ENCODE measurements at places on chromosomes 4 and X.

DNA sequence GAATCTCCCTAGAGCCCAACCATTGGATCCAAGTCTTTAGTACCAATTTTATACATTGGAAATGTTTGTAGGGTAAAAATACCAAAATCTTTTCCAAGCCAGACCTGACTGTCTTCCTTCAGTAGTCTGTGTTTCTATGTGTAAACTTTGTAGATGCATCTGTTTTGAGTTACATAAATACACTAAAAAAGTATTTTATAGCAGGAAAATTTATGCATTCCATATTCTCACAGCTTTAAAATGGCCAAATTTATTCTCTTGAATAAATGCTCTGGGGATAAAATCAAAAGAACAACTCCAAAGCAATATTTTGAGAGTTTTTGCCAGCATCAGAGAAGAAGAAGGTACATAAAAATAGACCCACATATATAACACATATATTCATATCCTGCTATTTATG, 377.4 kb downstream of the PPP3CA start:
- DNase-seq: no peak

- peak; percentile 80 for DNase-seq
These were observed 14.2 kb upstream of the MID1 start for GRCh38 chrX:10634392-10635161.

- DNase-seq: no peak
These were observed 106.1 kb upstream of the HS3ST1 start for GRCh38 chr4:11534623-11535302.

- DNase-seq: no peak
These were observed 7.7 kb downstream of the SASH3 start for GRCh38 chrX:129787336-129788055.

DNA sequence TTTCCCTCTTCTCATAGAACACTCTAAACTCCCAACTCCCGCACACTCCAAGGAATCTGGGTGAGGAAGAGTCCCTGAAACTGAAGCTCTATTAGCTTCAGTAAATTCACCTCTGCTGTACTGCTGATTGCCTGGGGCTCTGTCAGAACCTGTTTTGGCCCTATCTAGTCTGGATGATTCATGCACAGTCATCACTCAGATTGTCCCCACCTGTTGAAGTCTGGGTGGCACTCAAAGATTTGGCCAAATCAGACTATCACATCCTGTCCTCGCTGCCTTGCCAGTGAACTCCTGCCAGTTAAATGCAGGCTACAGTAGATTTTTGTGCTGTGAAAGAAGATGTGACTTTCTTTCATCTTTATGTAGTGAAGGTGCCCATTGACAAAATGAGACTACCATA, 63.5 kb upstream of the EMCN start:
- no peak for DNase-seq

- DNase-seq: no peak
These were observed 122.7 kb upstream of the DIPK2B start for GRCh38 chrX:45323387-45323786.

- DNase-seq: no peak
These were observed 170.2 kb downstream of the ADGRA3 start for GRCh38 chr4:22345678-22346077.

DNA sequence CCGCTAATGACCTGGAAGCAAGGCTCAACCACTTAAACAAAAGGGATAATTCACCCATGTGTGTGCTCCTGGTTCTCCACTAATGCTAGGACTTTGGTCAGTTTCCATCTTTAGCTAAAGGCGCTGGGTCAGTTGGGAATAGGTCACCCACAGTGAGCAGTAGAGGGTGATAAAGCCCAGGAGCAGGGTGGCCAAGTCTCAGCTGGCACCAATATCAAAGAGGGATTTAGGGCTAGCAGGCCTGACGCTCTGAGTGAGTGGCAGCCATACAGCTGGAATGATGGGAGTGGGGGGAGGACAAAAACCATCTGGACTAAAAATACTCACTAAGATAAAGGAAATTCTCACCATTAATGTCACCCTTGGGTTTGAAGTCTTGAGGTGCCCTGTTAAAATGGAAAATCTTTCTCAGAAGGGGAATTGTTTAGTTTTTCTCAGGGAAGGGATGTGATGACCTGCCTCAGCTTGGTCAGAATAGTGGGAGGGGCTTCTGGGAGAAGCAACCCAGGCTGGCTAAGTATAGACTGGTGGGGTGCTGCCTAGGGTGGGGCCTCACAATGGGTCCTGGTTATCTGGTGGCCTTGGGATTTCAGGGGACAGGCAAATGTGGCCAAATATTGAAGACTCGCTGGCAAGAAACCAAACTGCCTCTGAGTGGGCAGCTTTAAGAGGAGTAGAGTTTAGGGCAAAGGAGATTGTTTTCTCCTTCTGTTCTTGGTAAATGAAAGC, 47.1 kb downstream of the TSC22D3 start:
- DNase-seq: no peak

All from skeletal muscle cell (primary cell).